ENCODE measurements at places on chromosomes 4 and X.

DNA sequence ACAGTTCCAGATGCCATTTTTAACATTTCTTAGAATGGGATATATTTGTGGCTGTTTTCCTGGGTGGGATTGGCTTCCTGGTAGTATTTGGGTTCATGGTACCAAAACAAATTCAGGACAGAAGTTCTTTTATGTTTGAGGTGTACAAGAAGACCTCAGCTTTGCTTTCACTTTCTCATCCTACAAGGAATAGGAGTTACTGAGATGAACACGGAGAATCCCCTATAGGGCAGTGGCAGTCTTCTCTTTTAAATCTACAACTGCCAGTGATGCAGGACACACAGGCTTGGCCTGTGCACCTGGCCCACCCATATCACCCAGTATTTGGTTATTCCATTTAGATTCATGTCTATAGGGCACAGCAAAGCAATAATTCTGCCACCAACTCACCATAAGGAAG is 35.2 kb downstream of the SLC10A7 start:
- DNase-seq = peak; percentile 24

GRCh38 chr4:95191537-95191936 is 357.2 kb downstream of the UNC5C start:
- DNase-seq = no peak

GRCh38 chrX:50712777-50713176 is 101.2 kb downstream of the SHROOM4 start:
- DNase-seq = no peak

GRCh38 chr4:111537871-111538270 is 607.4 kb upstream of the FAM241A start:
- DNase-seq = no peak

- DNase-seq = no peak
Observed at GRCh38 chr4:67014592-67014991, 530.7 kb downstream of the CENPC start.

GRCh38 chr4:135731682-135732081 is 1530.1 kb upstream of the PABPC4L start:
- no peak for DNase-seq

DNA sequence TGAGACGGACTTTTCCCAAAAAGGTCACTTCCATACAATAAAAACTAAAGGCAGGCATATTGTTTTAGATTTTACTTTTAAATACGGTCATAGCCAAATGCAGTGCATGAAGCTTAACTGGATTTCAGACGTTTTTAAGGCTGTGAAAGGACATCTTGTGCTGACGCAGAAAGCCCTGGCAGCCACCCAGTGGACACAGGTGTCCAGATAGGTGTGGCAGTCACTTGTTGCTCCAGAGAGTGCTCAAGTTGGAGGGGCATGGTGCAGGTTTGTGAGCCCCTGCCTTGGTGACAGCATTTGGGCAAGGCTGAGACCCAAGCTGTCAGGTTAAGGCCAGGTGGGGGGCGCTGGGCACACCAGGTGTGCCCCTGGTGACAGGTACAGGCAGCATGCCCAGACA is 135.8 kb upstream of the TBL1X start:
- no peak for DNase-seq

GRCh38 chrX:20718592-20719380 is 452.1 kb upstream of the RPS6KA3 start:
- DNase-seq = no peak

DNA sequence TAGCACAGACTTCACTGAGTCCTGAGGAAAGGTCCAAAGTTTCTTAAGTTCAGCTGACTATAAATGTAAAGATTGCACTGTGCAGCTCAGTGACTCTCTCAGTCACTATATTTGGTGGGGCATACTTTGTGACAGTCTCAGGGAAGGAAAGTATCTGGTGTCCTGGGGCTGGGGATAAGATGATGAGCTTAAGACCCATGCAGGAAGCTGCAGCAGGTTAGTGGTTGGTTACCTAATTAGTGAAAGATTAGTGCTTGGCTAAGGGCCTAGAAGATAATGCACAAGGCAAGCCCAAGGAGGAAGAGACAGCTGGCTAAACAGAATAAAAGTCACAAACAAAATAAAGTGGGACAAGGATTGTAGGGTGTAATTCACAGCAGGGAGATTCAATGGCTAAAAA is 25.4 kb upstream of the SLITRK4 start:
- no peak for DNase-seq

Measured in GM20000 (cell line).